Progenitor cell of endocrine pancreas (in vitro differentiated cells): ENCODE measurements at places on chromosomes 2 and 18. TPM values are rescaled to one million over a fixed set of nuclear protein-coding genes. Genes with fewer than 3 reads are reported as not detected.

Gene RNPEPL1
- total RNA-seq: 50.8 and 52.2 TPM in 2 replicates

GRCh38 chr2:45216118-45216517, 206.9 kb upstream of the SIX2 start:
- no peak for DNase-seq

DNA sequence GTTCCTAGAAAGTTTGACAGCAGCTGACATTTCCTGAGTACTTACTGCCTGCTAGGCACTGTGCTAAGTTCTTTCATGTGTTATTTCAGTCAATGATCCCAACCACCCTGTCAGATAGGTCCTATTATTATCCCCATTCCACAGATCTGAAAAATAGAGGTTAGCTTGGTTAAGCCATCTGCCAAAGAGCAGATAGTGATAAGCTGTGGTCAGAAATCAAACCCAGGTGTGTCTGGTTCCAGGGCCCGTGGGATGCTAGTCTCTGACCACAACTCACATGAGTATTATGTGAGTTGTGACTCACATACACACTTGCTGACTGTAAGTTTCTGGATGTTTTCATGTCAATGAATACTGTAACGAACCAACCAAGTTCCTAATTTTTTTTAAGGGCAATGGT, 132.0 kb upstream of the APCDD1 start:
- no peak for DNase-seq

Gene RBM44
- total RNA-seq: 0.78 and 0.81 TPM in 2 replicates

Gene MAP3K19
- not detected in 2 replicates for total RNA-seq

DNA sequence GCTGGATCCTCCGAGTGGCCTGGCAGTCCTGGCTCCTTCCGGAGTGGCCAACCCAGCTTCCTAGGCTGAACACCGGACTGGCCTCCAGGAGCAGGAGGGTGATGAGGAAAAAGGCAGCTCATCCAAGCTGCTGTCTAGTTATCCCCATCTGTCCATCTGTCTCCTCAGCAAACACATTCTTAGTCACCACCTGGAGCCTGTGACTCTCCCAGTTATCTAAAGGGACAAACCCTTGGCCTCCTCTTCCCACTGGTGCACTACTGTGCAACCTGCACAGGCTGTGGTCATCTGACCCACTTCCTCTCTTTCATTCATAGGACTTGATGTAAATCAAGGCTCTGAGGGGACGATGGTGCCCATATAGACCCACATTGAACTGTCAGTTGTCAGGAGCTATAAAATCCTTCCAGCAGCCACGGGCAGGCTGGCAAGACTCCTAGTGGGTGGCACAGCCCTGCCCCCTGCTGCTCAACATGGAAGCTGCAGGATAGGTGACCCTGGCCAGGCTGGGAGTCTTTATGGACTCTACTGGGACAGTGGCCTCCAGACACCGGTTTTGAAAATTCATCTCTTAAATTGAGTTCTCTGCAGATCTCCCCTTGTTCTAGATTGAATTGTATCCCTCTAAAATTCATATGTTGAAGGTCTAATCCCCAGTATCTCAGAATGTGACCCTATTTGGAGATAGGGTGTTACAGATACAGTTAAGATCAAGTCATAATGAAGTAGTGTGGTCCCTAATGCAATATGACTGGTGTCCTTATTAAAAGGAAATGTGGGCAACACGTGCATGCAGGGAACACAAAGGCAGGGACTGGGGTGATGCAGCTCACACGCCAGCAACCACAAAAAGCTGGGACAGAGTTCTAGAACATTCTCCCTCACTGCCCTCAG, 29.3 kb upstream of the DUSP2 start:
- DNase-seq: peak; percentile 71

Gene EGR4
- total RNA-seq: 0.12 TPM in 1 of 2 replicates, not detected in the other

Gene CERKL
- 2.6 and 2.9 TPM in 2 replicates for total RNA-seq
